ENCODE measurements at places on chromosomes 13 and 19.

- no peak for DNase-seq
Measured at GRCh38 chr19:3800996-3801395, 14.8 kb upstream of the MATK start.

DNA sequence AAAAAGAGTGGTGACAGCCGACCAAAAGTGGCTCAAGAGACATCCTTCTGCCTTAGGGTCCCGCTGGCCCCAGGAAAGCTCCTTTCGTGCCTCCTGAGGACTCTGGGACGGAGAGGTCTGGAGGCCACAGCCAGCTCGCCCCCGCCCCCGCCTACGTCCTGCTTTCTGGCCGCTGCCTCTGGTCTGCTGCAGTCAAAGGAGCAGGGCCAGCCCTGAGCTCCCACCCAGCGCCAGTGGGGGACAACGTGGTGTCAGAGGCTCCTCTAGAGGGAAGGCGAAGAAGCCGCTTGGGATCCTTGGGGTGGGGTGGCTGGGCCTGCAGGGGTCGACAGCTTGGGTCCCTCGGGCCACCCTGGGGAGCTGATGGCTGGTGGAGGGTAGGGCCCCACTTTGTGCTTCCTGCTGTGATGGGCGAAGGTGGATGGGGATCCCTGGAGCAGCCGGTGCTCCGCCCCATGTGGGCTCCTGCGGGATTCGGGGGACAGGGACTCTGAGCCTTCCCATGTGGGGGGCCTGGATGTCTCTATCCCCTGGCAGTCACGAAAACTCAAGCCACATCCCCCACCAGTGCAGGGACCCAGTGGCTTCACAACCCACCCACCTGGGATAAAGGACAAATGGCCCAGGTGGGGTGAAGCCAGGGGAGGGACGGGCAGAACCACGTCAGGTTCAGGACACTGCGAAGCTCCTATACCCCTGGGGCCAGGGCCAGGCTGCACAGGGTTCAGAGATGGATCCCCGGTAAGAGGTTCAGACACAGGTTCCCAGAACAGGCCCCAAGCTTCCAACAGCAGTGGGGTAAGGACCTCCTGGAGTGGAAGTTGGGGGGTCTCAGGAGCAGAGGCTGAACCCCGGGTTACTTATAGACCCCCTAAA, 9.0 kb upstream of the DIRAS1 start:
- no peak for DNase-seq

DNA sequence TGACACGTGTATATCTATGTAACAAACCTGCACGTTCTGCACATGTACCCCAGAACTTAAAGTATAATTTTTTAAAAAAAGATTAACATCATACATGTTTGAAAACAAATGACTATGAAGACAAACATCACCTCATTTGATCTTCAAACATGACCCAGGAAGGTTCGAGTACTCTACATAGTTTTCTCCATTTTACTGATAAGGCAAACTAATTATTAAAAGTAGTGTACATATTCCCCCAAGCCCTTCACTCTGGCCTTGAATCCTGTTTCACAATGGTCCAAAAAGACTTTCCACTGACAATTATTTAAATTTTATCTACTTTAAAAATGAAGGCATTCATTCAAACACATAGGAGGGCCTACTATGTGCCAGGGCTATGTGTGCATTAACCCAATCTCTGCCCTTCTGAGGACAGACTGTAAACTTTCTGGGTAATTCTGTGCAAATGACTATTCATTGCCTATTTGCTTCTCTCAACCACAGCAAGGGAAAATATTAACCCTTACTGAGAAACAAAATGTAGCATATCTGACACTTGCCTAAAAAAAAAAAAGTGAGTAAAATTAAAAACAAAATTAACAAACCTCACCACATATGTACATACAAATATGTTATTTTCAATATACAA, 22.1 kb downstream of the ATP7B start:
- no peak for DNase-seq

DNA sequence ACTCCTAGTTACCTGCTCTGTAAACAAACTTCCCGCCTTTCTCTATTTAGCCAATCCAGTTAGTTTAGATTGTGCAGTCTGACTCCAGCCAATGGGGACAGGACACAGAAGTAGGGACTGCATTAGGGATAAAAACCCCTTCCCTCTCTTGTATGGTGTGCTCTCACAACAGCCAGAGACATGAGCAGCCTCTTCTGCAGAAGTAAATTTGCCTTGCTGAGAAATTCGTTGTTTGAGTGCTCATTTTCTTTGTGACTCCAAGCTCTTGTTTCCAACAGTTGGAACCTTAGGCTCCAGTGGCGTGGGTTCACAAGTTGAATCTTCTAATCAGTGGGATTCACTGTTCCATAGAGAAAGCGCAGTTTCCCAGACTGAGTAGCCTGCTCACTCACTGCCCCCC, 66.1 kb downstream of the ZNF93 start:
- no peak for DNase-seq

- DNase-seq, result no peak
Measured at GRCh38 chr19:16024266-16025107, 51.8 kb upstream of the TPM4 start.

DNA sequence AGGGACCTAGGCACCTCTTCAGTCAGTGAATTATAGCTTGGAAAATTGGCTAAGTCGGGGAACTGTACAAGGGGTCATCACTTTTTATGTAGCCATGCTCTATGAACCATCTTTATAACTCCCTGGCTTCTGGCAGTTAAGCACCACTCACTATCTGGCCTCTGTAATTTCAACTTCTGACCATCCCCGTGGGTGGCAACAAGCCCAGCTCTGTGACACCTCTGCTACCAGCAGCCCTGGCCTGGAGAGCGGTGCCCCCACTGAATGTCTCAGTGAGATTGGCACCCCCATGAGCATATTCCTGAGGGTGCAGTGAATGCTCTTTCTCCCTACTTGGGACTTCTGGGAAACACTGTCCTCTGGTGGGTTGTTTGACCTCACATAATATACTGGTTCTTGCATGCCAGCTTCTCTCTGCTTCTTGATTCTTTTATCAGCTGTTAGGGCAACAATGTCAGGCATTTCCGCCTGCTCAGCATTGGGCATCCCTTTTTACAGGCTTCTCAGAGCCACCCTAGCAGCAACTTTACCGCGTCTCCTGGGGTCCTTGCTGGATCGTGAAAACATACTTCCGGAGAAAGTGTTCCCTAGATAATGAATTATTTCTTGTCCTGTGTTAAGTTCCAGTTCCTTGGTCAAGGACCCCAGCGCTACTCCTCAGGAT, 10.4 kb downstream of the KL start:
- DNase-seq, result no peak

- DNase-seq, result no peak
Measured at GRCh38 chr13:96824140-96824539, 170.1 kb downstream of the OXGR1 start.

DNA sequence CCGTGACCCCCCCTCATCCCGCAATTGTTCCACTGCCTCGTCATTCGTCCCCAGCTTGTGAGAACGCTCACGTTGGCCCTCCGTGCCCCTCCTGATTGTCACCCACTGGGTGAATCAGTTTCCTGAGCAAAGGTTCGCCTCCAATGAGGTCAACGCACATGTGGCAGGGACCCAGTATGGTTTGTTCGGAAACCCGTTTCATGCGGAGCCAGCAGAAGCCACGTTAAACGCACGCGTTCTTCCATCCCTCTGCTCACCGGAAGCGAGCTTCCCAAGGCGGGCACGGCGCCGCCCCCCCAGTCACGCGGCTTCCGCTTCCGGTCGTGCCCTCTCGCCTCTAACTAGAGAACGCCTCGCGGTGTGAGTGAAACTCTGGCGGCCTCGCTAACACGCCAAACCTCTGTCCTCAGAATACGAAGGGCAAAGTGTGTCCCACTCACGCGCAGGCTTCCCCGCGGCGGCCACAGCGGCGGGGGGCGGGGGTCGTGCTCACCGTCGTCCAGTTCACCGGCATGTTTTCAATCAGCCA, 18.0 kb upstream of the CFAP97D2 start:
- DNase-seq, result no peak

DNA sequence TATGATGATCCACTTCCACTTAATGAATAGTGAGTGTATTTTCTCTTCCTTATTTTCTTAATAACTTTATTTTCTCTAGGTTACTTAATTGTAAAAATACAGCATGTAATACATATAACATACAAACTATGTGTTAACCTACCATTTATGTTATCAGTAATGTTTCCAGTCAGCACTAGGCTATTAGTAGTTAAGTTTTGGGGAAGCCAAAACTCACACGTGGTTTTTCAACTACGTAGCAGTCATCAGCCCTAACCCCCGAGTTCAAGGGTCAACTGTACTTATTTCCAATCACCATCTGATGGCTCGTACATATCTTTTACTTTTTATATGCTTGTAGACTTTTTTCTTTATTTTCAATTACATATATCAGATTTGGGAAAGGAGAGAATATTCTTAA, 95.7 kb downstream of the TNFSF13B start:
- no peak for DNase-seq

- DNase-seq, result no peak
Measured at GRCh38 chr19:38805180-38805579, 7.6 kb downstream of the LGALS4 start.

GRCh38 chr19:47135156-47135555, 4.5 kb downstream of the SAE1 start:
- no peak for DNase-seq

GRCh38 chr13:98950705-98951104, 27.2 kb downstream of the DOCK9 start:
- no peak for DNase-seq

DNA sequence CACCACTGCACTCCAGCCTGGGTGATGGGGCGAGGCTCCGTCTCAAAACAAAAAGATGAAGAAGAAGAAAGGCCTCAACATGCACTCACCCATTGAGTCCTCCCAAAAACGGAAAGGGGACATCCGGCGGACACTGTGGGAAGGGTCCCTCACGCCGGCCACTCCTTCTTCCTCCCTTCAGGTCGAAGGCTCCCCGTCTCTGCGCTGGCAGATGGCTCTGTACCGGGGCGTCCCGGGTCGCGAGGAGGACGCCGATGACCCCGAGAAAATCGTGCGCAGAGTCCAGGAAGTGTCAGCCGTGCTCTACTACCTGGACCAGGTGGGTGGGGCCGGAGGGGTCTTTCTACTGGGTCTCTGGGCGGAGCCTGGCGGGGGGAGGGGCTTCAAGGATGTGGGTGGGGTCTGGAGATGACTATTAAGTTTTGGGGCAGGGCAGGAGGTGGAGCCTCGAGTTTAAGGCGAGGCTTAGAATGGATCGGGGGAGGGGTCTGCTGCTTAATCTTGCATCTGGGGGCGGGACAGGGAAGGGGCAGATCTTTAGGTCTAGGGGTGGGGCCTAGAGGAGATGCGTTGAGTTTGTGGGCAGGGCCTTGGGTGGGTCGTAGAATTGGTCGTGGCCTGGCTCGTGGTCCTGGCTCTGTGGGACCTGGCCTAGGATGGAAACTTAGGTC, 90.2 kb downstream of the MAP4K1 start:
- DNase-seq, result no peak

- DNase-seq, result no peak
Measured at GRCh38 chr13:110409581-110409992, 102.5 kb downstream of the COL4A2 start.

DNA sequence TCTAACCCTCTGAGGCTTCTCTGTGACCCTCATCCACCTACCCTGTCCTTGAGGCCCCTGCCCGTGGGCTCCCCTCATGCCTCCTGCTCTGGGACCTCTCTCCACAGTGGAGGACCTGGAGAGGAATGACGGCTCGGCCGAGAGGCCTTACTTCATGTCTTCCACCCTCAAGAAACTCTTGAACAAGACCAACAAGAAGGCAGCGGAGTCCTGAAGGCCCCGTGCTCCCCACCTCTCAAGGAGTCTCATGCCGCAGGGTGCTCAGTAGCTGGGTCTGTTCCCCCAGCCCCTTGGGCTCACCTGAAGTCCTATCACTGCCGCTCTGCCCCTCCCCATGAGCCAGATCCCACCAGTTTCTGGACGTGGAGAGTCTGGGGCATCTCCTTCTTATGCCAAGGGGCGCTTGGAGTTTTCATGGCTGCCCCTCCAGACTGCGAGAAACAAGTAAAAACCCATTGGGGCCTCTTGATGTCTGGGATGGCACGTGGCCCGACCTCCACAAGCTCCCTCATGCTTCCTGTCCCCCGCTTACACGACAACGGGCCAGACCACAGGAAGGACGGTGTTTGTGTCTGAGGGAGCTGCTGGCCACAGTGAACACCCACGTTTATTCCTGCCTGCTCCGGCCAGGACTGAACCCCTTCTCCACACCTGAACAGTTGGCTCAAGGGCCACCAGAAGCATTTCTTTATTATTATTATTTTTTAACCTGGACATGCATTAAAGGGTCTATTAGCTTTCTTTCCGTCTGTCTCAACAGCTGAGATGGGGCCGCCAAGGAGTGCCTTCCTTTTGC, 10.8 kb upstream of the ILF3 start:
- no peak for DNase-seq

- no peak for DNase-seq
Measured at GRCh38 chr13:51329606-51330005, 9.9 kb upstream of the SERPINE3 start.

GRCh38 chr13:105660561-105660960, 874.9 kb downstream of the EFNB2 start:
- DNase-seq, result no peak

- DNase-seq, result no peak
Measured at GRCh38 chr19:29789007-29789406, 22.8 kb upstream of the CCNE1 start.

DNA sequence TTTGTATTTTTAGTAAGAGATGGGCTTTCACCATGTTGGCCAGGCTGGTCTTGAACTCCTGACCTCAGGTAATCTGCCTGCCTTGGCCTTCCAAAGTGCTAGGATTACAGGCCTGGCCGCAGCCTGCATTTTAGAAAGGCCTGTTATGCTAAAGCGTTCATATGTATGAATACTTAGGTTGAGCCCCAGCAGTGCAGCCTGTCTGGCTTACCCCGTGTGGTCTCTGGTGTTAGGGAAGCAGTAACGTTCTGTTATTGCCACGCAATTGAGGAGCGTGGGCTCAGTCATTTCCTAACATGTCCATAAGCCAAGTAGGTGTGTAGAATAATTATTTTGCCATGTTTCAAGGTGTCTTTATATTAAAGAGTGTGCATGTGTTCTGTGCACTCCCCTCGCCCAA, 14.3 kb downstream of the HNRNPM start:
- DNase-seq, result no peak

DNA sequence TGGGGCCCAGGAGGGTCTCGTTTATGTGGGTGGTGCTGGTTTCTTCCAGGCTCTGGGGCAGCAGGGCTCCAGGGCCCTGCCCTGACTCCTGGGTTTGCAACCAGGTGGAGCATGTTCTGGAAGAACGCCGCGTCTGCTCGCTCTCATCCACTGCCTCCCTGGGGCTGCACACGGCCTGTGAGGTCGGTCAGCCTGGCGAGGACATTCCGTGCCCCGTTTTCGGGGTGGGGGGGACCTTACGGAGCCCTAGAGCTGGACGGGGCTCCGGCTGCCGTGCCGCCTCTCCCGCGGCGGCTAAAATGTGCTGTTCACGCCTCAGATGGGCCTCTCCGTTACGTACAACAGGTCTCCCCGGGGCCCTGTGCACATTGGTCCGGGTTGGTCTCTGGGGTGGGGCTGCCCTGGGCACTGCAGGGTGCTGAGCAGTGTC, 3.3 kb downstream of the GNA11 start:
- DNase-seq, result no peak
